ENCODE measurements at places on chromosomes 13 and 19.

DNA sequence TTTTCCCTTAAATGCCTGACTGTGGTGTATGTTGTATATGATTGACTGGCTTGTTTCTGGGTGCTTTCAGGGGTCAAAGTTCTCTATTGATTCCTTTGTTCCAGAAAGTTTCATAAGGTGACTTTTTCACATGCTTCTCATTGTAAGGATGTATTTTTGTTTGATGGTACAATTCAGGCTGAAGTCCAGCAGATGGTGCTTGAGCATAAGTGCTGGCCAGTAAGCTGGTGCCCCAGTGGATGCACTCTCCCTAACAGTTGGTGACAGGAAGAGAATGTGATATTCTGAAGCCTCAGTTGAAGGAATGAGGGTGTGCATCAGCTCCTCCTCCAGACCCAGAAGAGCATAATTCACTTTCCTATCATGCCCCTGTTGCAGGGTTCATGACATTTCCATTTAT is 1941.6 kb upstream of the PRR20A start:
- DNase-seq, result no peak

- no peak for DNase-seq
These were observed 870.3 kb upstream of the MIR17HG start for GRCh38 chr13:90477216-90477615.

DNA sequence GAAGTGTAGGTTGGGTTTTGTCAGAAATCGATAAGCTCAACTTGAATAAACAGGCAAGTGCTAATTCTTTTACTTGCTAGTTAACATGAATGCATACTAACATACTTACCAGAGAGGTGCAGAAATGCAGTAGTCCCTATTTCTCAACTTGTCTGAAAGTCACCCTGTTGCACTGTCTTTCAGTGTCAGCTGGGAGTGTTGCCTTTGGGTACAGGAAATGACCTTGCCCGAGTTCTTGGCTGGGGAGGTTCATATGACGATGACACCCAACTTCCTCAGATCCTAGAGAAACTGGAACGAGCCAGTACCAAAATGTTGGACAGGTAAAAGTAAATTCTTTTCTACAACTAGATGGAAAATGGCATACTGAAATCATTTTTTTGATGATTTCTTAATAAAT is 103.5 kb upstream of the AKAP11 start:
- no peak for DNase-seq

DNA sequence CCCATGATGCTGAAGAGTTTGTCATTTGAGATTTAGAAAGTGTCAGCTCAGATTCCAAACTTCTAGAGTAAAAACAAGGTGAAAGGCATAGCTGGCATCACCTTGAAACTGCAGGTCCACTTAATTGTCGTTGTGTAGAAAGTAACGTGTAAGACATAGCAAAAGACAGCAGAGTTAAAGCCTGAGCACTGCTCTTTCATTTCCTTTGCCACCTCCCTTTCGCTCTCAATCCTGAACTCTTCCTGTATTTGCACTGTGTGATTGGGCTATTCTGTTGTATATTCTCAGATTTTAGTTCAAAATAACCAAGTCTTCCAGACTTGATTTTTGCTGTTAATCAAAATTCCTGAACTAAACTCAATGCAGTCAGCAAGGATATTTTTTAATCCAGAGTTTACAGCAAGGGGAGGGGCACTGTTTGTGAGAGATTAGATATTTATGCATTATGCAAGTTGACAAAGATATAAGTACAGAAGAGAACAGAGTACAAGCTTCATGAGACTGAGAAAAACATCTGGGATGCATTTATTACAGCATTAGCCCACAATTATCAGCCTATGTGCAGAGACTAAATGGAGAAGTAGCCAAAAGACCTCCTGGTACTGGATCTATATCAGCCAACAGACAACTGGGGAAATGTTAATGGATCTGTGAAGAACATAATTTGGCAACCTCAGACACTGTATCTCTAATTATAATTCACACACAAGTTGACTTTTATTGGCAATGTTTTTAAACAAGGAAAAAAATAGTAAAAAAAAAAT is 328.6 kb downstream of the SUCLA2 start:
- no peak for DNase-seq

- DNase-seq, result no peak
These were observed 35.9 kb downstream of the RAB20 start for GRCh38 chr13:110525328-110526319.

GRCh38 chr13:50107205-50107604 is 92.0 kb downstream of the KCNRG start:
- no peak for DNase-seq

All from stimulated activated CD4-positive, alpha-beta T cell treated with anti-CD3 and anti-CD28 coated beads, Interleukin-2, amount 100 ng/mL, for 24 hours (primary cell).